ENCODE measurements at places on chromosomes 5 and 9.

DNA sequence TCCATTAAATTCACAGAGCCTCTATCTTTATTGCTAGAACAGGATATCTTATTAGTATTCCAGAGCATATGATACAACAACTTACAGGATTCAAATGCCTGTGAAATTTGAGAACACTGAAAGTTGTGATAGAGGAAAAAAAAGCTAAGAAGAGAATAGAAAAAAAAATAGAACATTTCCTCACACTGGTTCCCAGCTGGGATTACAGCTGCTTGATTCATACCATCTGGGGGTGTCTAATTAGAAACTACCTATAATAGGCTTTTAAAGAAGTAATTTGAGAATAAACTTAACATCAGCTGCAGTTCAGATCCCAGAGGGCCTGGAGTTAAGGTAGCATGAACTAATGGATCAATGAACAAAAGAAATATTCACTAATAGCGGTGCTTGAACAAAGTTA is 922.0 kb downstream of the CDH12 start:
- no peaks in the 10 kb centered on the region for H3K36me3 ChIP-seq
- H3K4me1 ChIP-seq: no peaks in the 10 kb centered on the region
- H3K27ac ChIP-seq: no peak overlapping the region
- no peak overlapping the region for H3K4me3 ChIP-seq
- H3K27me3 ChIP-seq: no peaks in the 10 kb centered on the region

GRCh38 chr9:130583271-130583670 is 3.9 kb downstream of the FUBP3 start:
- DNase-seq: no peak
- H3K4me1 ChIP-seq: peaks cover 17% of the 10 kb centered on the region
- no peaks in the 10 kb centered on the region for H3K36me3 ChIP-seq

DNA sequence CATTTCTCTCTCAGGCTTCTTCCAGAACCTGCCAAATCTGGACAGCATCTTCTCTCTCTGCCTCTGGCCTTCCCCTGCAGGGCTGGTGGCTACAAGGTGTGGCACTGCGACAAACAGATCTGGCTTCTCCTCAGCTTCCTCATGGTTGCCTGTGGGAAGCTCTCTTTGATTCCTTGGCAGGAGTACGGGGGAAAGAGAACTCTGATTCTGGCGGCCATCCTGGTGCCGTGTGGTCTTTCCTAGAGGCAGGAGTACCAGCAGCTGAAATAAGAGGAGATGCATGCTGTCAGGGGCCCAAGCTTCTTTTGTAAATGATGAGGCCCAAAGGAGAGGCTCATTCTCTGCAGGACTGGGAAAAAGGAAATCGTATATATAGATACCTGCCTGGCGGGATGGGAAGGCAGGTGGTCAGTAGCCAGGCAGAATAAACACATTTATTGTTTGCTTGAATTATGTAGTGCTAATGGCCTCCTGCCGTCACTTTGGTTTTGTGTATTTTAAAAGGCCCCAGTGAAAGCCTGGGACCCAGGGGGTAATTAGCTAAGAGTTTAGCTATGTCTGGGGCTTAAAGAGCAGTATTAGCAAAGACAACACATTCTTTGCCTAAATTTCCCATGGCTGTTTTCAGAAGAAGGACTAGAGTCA is at the start of gene CER1:
Gene CER1 (minus strand): TSS at position 343 of the 645 bp plus-strand sequence. CDS start 61 bp downstream, at position 282.
- peaks cover 11% of the 10 kb centered on the region for H3K27me3 ChIP-seq
- H3K4me3 ChIP-seq: no peak within 1 kb of the TSS
- no peaks in the 10 kb centered on the region for H3K4me1 ChIP-seq

GRCh38 chr5:121033334-121033733 is 569.2 kb downstream of the PRR16 start:
- no peak for DNase-seq
- H3K27me3 ChIP-seq: no peaks in the 10 kb centered on the region
- H3K4me1 ChIP-seq: peaks cover 6% of the 10 kb centered on the region
- no peak overlapping the region for H3K27ac ChIP-seq
- no peaks in the 10 kb centered on the region for H3K36me3 ChIP-seq
- no peak overlapping the region for H3K4me3 ChIP-seq

DNA sequence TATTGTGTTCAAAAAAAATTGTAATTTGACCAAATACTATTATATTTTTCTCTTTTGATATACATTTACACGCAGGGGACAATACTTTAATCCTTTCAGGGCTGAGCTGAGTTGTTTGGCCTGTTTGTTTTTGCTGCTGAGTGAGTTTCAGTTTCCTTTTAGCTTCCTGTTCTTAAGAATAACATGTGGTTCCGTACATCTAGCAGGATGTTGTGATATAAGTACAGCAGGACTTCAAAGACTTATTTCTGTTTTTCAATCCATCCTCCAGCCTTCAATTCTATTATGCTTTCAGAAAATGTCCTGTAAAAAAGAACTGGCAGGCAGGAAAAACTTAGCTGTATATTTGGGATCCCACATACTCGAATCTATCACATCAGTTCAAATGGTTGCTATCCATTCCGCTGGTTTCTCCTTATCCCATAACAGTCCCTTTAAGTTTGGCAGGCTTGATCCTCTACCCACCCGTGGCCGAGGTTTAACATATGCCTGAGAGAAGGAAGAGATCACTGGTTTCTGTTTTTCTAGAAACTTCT is 1037.3 kb upstream of the ACO1 start:
- no peaks in the 10 kb centered on the region for H3K36me3 ChIP-seq
- no peak overlapping the region for H3K27ac ChIP-seq
- no peaks in the 10 kb centered on the region for H3K27me3 ChIP-seq
- no peaks in the 10 kb centered on the region for H3K4me1 ChIP-seq
- H3K4me3 ChIP-seq: peak overlapping the region; percentile 64

- no peaks in the 10 kb centered on the region for H3K4me1 ChIP-seq
- H3K4me3 ChIP-seq: no peak overlapping the region
- DNase-seq: peak; percentile 22
- no peaks in the 10 kb centered on the region for H3K27me3 ChIP-seq
- no peaks in the 10 kb centered on the region for H3K36me3 ChIP-seq
These were observed 42.7 kb downstream of the NSD1 start for GRCh38 chr5:177176175-177176711.

GRCh38 chr9:127679506-127679905 is 27.3 kb upstream of the CFAP157 start:
- DNase-seq: no peak
- no peak overlapping the region for H3K4me3 ChIP-seq
- peaks cover 7% of the 10 kb centered on the region for H3K4me1 ChIP-seq
- H3K36me3 ChIP-seq: peaks cover 22% of the 10 kb centered on the region
- H3K27ac ChIP-seq: no peak overlapping the region

DNA sequence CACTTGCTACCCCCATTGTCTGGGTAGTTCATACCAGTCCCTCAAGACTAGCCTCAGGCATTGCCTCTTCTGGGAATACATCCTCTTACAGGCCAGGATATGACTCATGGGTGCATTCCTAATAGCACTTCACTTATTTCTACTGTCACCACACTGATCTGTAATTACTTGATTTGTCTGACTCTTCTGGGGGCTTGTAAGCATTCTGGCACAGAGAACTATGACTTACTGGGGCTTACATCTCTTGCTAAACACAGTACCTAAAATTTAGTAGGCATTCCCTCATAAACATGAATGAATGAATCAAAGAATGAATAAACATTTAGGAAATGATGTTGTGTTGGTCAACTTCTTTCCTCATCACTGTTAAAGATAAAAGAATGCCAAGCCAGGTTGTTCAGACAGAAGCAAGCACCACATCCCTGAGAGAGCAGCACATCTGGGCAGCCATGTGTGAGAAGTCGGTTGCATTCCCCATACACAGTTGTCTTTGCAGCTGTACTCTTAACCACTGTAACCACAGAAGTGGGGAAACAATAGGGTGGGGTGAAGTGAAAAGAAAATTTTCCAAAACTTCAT is 27.6 kb downstream of the IL7R start:
- peak overlapping the region; percentile 54 for H3K27ac ChIP-seq
- no peak overlapping the region for H3K4me3 ChIP-seq
- no peaks in the 10 kb centered on the region for H3K36me3 ChIP-seq
- H3K27me3 ChIP-seq: no peaks in the 10 kb centered on the region
- peak; percentile 91 for DNase-seq

DNA sequence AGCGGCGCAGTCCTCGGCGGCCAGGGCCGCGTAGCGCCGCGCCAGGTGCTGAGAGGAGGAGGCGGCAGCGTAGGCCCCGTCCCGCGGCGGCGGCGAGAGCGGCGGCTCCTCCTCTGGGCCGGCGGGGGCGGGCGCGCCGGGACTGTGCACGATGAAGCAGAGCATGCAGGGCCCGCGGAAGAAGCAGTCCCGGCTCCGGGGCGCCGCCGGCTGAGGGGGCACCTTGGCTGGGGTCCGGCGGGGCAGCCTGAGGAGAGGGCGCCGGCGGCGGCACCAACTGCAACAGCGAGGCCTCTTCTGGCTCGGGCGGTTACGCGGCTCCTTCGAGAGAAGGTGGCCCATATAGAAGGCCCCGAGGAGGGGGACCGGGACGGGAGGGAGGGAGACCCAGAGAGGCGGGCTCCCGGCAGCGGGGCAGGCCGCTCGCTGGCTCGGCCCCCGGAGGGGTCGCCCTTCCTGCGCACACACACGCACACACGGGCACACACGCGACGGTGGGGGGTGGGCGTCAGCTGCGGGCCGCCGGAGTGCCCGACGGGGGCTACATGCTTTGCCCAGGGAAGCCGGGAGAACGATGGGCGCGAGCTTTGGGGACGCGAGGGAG is 446 bp downstream of the FBXL17 start:
- peak overlapping the region; percentile 78 for H3K4me3 ChIP-seq
- peak overlapping the region; percentile 81 for H3K27ac ChIP-seq
- H3K36me3 ChIP-seq: no peaks in the 10 kb centered on the region

GRCh38 chr9:129416821-129417539 is 203.9 kb downstream of the C9orf50 start:
- H3K4me1 ChIP-seq: peaks cover 17% of the 10 kb centered on the region
- no peaks in the 10 kb centered on the region for H3K36me3 ChIP-seq
- H3K27ac ChIP-seq: no peak overlapping the region
- DNase-seq: no peak
- no peaks in the 10 kb centered on the region for H3K27me3 ChIP-seq

DNA sequence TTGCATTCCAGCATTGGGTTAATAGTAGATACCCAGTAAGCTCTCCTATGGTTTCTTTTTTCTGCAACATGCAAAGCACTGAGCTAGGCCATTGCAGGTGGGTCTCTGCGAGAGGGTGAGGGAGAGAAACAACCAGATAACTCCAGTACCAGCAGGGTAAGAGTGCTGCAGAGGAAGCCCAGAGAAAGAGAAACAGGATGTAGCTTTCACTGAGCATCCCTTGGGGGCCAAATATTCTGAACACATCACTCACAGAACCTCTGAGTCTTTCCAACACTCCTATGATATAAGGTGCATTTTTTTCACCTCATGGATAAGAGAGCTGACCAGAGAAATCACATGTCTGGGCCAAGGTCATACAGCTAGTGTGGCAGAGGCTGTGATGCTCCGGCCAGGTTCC is 76.7 kb downstream of the TRIM32 start:
- no peaks in the 10 kb centered on the region for H3K36me3 ChIP-seq
- H3K4me1 ChIP-seq: no peaks in the 10 kb centered on the region
- DNase-seq: no peak
- H3K27me3 ChIP-seq: no peaks in the 10 kb centered on the region
- H3K27ac ChIP-seq: no peak overlapping the region

DNA sequence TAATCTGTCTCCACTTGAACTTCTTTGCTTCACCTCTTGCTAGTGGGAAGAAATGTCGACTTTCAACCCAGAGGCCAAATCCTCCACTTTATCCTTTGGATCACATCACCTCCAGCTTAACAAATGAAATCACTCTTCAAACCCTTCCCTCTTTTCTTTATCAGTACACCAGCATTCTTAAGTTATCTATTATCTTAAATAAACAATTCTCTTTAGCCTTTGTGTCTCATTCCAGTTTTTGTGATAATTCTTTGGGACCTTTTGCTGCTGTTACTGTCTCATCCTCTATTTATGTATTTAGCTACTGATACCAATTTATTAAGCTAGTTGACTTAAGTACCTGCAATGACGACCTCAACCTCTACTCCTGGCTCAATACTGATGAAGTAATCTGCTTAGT is 28.1 kb upstream of the FBN2 start:
- no peaks in the 10 kb centered on the region for H3K4me1 ChIP-seq
- H3K36me3 ChIP-seq: no peaks in the 10 kb centered on the region
- no peak overlapping the region for H3K27ac ChIP-seq
- DNase-seq: no peak
- H3K27me3 ChIP-seq: no peaks in the 10 kb centered on the region
- H3K4me3 ChIP-seq: no peak overlapping the region

DNA sequence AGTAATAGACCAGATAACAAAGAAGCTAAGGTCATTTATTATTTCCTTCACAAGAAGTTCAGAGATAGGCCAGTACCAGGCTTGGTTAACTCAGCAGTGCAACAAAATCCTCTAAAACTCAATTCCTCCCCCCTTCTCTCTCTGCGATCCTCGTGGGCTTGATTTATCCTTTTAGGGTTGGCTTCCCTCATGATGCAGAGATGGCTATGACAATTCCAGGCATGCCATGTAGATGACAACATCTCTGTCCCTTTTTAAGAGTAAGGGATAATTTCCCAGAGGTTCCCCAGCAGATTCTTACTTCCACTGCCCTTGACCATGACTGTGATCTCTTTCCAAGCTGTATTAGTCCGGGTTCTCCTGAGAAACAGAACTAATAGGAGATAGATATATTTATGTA is 28.7 kb upstream of the DAP start:
- H3K4me1 ChIP-seq: peaks cover 15% of the 10 kb centered on the region
- peak; percentile 12 for DNase-seq
- no peak overlapping the region for H3K4me3 ChIP-seq
- no peaks in the 10 kb centered on the region for H3K36me3 ChIP-seq
- H3K27me3 ChIP-seq: no peaks in the 10 kb centered on the region
- no peak overlapping the region for H3K27ac ChIP-seq

GRCh38 chr5:143793249-143793648 is 18.7 kb upstream of the HMHB1 start:
- H3K4me3 ChIP-seq: no peak overlapping the region
- DNase-seq: no peak
- peaks cover 4% of the 10 kb centered on the region for H3K4me1 ChIP-seq

DNA sequence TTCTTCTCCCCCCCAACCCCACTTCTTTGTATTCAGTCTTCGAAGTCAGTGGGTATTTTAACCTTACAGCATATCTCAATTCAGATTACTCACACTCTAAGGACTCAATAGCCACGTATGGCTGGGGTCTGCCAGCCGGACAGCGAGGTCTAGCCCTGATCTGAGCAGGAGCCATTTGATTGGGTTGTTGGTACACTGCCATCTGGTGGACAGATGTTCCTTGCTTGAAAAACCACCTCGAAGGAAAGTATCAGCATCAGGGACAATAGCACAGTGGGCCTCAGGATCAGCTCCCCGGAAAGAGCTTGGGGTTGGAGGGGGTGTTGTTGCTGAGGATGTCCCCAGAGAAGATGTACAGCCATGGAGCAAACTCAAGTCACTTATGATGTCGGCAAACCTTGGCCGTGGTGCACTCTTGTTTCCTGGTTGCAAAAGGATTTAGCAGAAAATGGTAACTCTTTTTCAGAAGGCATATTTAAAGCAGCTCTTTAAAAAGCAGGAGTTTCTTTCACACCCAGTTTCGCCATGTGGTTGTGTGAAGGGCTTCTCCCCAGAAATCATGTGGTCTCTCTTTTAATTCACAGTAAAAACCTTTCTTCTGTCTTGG is 31.7 kb upstream of the KCNMB1 start:
- no peak overlapping the region for H3K4me3 ChIP-seq
- no peaks in the 10 kb centered on the region for H3K36me3 ChIP-seq
- no peak overlapping the region for H3K27ac ChIP-seq
- peak; percentile 72 for DNase-seq
